ENCODE measurements at places on chromosomes 12 and 14.
A peak's percentile ranks its signal among the peaks of the same experiment; 100 is the strongest.

DNA sequence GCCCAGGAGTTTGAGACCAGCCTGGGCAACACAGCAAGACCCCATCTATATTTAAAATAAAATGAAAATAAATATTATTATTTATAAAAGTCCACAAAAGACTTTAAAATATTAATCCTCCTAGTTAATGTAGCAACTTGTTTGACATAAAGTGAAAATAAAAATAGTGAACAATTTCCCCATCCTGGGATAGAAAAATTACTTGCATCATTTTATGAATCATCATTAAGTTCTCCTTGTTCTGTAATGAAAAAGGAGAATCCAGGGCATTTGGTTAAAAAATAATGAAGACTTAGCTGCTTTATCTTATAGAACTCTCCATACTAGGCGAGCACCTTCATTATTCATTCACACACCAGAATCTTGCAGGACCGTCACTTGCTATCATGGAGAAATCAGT is 66.1 kb downstream of the ELK3 start:
- no peak for DNase-seq

DNA sequence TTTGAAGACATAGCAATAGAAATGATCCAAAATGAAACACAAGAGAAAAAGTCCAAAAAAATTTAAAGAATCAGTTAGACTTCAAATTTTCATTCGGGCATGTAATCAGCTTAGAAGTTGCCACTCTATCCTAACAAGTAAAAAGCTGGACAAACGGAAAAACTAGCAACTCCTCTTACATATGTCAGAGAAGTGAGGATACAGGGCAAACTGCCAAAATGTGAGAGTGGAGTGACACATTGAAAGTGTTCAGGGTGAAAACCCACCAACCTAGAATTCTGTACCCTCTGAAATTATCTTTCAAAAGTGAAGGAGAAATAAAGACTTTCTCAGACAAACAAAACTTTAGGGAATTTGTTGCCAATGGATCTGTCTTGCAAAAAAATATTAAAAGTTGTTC is 42.0 kb upstream of the CHPT1 start:
- no peak for DNase-seq

DNA sequence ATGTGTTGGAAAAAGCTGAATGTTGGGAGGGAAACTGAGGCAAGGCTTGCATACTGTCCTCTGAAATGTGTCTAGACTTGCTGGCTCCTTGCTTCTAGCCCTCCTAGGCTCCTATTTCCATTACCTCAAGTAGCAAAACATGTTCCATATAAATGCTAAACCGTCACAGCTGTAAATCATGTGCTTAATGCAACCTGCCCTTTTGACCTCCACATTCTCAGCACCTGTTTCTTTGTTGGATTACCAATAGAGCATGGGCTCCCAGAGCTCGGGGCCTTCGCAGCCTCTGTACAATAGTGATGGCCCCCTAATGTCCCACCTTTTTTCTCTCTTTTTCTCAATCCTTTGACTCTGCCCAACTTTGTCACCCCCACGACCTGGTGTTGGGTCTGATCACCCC is 23.3 kb downstream of the RERGL start:
- no peak for DNase-seq

DNA sequence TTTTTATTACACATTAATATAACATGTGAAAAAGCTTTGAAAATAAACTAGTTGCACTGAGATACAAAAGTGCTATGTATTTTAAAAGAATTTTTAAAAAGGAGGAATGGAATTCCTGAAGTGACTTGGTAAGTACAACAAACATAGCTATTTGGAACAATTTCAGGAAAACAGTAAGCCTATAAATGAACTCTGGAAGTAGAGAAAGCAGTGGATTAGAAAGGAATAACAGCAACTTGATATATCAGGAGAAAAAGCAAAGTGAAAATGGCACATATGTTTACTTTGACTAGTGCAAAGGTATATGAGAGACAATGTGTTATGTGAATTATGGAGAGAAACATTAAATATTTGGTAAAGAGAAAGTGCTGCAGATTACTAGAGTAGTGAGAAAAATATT is 811.7 kb downstream of the C12orf50 start:
- no peak for DNase-seq

GRCh38 chr12:753611-754472 is 1.5 kb downstream of the WNK1 start:
- no peak for DNase-seq

GRCh38 chr14:90344331-90345238 is 12.8 kb upstream of the NRDE2 start:
- no peak for DNase-seq

DNA sequence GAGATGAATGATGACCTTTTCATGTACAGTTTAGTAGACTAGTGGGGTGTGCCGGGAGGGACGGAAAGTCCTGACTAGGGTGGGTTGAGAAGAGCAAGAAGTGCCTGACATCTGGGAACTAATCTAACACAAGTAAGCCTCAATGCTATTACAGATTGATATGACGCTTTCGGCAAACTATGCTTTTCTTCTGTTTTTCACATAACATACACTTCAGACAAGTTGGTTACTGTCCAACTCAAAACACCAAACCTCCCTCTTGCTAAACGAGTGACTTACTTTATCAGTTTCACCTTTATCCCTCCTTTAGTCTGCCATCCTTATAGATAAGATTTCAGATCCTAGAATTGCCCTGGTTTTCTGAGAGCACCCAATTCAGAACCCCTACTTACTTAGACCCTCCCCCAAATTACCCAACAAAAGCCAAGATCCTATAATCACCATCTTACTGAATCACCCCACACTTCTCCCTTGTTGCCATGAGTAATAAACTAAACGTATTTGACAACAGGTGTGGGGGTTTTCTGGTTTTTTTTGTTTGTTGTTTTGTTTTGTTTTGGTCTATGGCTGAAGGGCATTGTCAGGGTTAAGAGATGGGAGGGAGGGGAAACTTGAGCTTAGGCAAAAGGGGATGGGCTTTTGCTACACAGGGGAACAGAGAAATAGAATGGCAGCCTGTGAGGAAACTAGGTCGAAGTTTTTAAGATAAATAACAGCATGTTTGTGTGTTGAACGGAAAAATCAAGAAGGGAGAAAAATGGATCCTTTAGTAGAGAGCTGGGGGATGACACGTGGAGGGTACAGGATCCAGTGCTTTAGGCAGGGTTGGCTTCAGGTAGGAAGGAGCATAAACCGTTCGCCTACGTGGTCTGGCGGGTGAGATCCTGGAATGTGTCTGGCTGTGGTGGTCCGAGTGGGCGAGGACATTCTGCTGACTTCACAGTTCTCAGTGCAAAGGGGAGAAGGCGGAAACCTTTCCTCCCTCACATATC is 6.1 kb upstream of the PSMA3 start:
- DNase-seq: no peak

DNA sequence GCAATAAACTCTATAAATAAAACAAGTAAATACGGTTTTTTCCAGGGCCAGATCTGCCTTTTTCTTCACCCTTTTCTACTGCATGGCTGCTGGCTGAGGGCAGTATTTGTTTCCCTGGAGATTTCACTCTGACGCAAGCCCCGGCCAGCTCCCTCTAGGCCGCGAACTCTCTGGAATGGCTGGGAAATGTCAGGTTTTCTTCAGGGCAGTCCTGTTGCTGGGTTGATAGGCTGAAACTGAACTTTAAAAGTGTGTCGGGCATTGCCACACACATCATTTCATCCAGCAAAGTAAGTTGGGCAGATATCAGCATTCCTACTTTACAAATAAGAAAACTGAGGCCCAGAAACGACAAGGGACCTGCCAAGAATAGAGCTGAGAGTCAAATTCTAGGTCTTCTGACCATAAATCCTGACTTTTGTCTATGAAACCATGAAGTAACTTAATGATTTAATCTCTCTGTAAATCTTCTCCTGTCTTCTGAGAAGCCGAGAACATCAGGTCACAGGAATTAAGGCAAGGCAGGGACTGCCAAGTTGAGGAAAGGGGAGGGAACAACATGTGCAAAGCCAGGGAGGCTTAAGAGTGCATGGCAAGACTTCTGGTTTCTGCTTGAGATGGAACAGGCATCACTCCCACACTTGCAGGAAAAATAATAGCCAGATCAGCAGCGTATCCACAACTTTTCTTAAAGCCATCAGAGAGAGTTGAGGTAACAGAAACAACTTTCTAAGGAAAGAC is 205.0 kb upstream of the CCDC196 start:
- DNase-seq: no peak

DNA sequence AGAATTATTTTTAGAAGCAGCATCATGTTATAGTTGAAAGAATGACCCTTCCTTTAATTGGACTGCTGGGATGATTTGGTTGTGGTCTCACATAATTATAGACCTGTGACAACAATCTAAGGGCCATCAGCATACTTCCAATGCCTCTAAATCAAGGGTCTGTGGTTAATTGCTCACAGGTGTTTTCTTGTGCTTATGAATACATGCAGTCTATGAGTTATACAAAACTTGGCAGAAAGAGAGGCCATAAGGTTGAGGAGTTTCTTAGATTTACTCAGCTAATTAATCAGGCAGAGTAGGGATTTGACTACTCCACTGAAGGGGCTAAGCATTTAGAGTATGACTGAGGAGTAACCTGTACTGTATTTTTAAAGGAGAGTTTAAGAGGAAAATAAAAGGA is 37.0 kb upstream of the FRMD6 start:
- peak; percentile 56 for DNase-seq

DNA sequence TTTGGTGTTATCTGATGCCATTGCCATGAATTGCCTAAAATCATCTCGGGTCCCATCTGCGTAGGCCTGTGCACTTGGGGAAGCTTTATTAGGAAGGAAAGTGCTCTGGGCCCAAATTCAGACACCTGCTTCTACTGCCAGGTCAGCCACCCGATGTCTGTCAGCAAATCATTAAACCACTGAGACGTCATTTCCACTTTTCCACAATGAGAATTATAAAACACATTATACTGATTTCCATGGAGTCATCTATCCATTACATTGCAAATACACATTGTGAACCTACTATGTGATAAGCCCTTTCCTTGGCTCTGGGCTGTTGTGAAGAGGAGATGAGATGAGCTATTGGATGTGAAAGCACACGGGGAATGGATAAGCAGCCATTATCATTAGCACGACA is 1022.9 kb downstream of the BCL11B start:
- DNase-seq: no peak

DNA sequence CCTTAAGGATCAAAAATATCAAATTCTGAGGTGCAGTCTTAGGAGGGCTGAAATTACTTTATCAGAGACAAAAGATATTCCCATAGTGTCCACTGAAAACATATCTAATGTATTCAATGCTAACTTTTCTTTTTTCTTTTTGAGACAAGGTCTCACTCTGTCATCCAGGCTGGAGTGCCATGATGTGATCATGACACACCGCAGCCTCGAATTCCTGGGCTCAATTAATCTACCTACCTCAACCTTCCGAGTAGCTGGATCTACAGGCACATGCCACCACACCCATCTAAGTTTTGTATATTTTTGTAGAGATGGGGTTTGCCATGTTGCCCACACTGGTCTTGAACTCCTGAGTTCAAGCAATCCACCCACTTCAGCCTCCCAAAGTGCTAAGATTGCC is 68.3 kb downstream of the ZC3H14 start:
- no peak for DNase-seq

GRCh38 chr12:93766796-93767523 is 89.8 kb downstream of the CRADD start:
- no peak for DNase-seq

DNA sequence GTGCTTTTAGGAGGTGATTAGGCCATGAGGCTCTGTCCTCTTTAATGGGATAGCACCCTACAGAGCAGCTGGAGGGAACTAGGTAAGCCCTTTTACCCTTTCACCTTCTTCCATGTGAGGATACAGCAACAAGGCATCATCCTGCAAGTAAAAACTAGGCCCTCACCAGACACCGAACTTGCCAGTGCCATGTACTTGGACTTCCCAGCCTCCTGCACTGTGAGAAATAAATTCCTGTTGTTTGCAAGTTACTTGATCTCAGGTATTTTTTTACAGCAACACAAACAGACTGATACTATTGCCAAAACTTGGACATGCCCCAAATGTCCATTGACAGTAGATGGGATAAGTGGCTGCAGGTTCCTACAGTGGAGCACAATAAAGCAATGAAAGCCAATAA is 85.8 kb upstream of the MAP1LC3B2 start:
- no peak for DNase-seq

GRCh38 chr14:66508547-66508845 is 549 bp downstream of the GPHN start:
- DNase-seq: no peak

GRCh38 chr12:53082637-53083175 is 3.5 kb upstream of the SPRYD3 start:
- DNase-seq: no peak

GRCh38 chr12:83097643-83098342 is 411.1 kb downstream of the TMTC2 start:
- no peak for DNase-seq
